ENCODE measurements at places on chromosomes 6 and 20. TPM values are rescaled to one million over a fixed set of nuclear protein-coding genes. Genes with fewer than 3 reads are reported as not detected.

TMEM170B gene
- 3.4 TPM for total RNA-seq

LAMA5 gene
- 0.05 TPM for total RNA-seq

FERMT1 gene
- 0.10 TPM for total RNA-seq

DNMT3B gene
- 0.66 TPM for total RNA-seq

EFCAB8 gene
- total RNA-seq = 2.1 TPM

RIMS4 gene
- not detected for total RNA-seq

AVP gene
- not detected for total RNA-seq

CRISP3 gene
- total RNA-seq = not detected

DNA sequence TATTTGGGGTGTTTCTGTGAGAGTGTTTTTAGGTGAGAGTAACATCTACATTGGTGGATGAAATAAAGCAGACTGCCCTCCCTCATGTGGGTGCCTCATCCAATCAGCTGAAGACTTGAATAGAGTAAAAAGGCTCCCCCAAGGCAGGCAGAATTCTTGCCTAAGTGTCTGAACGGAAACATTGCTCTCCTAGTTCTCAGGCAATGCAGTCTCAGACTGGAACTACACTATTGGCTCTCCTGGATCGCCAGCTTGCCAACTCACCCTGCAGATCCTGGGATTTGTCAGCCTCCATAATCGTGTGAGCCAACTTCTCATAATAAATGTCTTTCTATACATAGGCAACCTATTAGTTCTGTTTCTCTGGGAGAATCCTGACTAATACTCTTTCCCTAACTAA lies 5.5 kb upstream of the TMEM170B start:
- DNase-seq = no peak

DNA sequence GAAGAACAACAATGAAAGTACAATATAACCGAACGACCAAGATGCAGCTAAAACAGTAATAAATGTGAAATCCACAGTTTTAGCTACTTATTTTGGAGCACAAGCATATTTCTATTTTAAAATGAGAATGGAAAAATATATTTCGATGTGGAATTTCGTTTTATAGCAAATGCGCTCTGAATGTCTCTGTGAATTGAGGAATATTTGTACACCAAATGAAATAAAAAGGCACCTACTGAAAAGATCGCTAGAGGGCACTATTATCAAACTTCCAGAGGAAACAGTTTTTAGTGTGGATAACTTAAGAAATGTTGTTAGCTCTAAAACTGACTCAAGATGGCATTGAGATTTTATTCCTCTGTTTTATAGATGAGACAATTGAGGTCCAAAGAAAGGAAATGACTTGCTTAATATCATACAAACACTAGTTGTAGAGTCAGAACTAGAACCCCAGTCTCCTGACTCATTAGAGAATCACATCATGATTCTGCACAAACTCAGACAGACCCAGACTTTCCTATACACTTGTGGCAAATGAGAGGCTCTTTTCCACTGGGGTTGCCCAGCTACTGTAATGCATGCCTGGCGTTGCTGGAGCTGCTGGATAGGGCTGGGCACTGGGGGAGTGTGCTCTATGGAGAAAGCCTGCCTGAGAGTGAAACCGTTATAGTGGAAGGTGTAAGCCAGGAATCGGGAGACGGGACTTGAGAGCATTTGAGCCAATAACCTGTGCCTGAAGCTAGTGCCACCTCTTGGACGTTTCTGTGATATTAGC lies 51.9 kb downstream of the GCLC start:
- DNase-seq = peak; percentile 22

GRCh38 chr20:17873410-17874270 lies 95.0 kb downstream of the SNX5 start:
- DNase-seq = no peak

- peak; percentile 14 for DNase-seq
Observed at GRCh38 chr6:25137480-25137879, 141.7 kb upstream of the CARMIL1 start.

- no peak for DNase-seq
Observed at GRCh38 chr6:170287371-170287876, 3.5 kb downstream of the DLL1 start.

DNA sequence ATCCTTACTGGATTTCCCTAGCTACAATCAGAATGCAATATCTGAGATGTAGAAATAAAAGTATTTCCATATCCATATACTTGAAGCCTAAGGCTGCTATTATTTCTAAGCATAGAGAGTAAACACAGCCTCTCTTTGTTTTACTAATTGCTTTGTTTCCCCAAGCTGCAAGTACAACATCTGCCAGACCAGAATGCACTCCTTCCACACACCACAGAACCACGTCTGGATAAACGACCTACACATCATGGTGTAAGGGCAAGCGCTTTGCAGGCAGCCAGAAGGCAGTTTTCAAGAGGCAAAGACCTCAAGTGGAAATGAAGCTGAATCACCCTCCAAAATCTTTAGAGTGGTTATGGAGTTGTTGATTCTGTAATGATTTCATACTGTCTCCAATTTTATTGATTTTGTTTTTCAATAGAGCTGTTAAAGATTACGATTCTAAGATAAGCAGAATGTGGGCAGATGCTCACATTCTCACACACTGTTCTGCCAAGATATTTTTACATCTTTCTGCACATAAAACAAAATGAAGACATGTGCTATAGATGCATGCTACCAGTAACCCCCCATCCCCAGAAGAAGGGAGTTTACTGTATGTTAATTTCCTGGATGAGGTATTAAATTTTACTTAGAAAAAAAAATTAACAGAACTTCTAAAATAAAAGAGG lies 88.8 kb downstream of the THEMIS start:
- DNase-seq = no peak

DNA sequence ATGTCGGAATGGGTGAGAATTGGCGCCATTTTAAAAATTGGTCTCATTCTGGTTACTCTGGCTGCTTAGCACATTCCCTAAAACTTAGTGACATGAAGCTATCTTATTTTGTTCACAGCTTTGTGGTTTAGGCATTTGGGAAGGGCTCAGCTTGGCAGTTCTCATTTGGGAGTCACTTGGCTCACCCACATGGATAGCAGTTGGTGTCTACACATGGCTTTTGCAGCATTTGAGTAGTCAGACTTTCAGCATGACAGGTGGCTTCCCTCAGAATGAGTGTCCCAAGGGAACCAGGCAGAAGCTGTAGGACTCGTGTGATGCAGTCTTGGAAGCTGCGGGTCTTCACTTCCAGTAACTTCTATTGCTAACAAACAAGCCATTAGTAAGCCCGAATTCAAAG lies 64.6 kb downstream of the UST start:
- no peak for DNase-seq

DNA sequence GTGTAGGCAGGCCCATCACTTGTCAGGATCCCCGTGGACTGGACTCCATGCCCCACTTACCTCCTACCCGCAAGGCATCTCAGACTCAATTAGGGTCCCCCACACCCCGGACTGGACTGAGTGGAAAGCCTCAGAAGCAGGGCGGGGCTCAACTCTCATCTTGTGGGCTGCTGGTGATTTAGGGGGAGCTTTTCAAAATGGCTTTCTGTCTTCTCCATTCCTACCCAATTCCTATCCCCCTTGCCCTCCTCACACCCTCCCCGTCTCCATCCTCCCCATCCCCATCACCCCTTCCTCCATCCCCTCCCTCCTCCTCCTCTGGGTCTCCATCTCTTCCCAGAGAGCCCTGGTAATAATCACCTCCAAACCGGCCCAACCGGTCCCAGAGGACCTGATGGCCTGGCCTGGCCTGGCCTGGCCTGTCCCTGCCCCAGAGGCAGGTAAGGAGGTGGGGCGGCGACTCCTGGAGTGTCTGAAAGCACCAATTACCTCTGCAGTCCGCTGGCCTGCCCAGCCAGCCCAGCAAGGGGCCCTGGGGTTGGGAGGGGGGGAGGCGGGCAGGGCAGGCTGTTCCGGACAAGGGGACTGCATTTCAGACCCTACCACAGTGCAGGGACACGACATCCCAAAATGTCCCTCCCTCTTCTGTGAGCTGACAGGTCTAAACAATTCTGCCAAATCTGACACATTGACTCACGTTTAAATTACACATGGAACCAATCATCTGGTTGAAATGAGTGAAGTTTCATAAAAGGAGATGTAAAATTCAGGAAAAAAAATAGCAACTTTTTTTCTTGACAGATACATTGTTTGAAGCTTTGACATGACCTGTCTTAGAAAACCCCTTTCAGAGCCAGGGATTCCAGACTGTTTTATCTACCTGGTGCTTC lies 24.8 kb downstream of the MAFB start:
- no peak for DNase-seq

DNA sequence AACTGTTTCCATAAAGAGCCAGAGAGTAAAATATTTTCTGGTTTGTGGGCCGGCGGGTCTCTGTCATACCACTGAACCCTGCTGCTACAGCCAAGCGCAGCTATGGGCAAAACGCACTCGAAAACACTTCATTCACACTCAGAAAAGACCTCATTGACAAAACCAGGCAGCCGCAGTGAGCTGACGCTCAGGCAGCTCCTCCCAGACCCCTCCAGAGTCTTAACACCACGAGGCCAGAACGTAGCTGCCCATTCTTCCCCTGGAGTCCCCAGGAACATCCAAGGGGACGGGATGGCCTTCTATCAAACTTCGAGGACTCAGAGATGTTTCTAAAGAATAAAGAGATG lies 35.6 kb upstream of the ZBP1 start:
- no peak for DNase-seq

DNA sequence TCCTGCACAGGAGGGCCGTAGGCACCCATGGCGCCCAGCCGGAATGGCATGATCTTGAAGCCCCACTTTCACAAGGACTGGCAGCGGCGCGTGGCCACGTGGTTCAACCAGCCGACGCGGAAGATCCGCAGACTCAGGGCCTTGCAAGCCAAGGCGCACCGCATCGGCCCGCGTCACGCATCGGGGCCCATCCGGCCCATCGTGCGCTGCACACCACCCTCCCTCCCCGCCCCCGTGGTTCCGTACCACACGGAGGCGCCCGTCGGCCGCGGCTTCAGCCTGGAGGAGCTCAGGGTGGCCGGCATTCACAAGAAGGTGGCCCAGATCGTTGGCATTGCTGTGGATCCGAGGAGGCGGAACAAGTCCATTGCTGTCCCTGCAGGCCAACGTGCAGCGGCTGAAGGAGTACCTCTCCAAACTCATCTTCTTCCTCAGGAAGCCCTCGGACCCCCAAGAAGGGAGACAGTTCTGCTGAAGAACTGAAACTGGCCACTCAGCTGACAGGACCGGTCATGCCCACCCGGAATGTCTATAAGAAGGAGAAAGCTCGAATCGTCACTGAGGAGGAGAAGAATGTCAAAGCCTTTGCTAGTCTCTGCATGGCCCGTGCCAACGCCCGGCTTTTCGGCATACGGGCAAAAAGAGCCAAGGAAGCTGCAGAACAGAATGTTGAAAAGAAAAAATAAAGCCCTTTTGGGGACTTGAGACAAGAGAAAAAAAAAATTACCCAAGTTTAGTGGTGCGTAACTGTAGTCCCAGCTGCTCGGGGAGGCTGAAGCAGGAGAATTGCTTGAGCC lies 9.9 kb upstream of the NCOA5 start:
- no peak for DNase-seq

- DNase-seq = no peak
Observed at GRCh38 chr6:53862662-53863462, 68.1 kb downstream of the LRRC1 start.

DNA sequence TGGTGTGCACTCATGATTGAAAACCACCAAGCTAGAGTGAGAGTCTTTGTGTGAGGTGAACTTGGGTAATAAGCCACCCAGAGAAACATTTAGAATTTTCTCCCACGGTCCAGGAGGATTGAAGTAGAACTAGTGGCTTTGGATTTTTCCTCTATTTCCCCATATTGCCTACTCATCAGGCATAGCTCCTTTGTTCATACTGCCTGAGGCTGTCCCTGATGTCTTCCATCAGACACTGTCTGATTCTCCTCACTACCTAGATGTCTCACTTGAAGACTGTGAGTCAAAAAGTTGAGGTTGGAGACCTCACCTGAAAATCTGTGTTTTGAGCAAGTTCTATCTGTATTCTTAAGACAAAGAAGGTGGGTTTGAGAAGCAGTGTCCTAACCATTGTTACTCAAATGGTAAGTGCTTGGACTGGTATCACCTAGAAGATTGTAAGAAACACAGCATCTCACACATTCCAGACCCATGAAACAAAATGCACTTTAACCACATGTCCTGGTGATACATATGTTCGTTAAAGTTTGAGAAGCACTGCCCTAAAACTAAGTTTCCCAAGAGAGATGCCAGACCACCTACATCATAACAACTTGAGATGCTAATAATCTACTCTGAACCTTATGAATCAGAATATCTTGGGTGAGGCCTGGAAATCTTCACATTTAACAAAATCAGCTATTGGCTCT lies 523.4 kb upstream of the BTBD3 start:
- no peak for DNase-seq

DNA sequence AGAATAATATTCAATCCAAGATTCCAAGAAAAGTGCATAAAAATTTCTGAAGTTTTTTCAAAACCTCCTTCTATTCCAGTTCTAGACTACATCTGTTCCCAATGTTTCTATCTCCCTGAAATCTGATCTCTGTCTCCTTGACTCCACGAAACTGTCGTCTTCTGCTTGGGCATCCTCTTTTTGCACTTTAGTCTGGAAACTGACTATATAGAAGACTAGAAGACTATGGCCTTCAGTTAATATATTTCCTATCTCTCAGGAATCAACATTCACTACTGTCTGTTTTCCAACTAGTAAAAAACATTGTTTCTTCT lies 745.4 kb upstream of the ADGRB3 start:
- DNase-seq = no peak
